ENCODE measurements at places on chromosomes 7 and 10.
A peak's percentile ranks its signal among the peaks of the same experiment; 100 is the strongest.

- peak; percentile 80 for DNase-seq
Observed at GRCh38 chr10:71234970-71235685, 22.8 kb downstream of the UNC5B start.

GRCh38 chr7:84336766-84337165 is 142.2 kb upstream of the SEMA3A start:
- peak; percentile 22 for DNase-seq

DNA sequence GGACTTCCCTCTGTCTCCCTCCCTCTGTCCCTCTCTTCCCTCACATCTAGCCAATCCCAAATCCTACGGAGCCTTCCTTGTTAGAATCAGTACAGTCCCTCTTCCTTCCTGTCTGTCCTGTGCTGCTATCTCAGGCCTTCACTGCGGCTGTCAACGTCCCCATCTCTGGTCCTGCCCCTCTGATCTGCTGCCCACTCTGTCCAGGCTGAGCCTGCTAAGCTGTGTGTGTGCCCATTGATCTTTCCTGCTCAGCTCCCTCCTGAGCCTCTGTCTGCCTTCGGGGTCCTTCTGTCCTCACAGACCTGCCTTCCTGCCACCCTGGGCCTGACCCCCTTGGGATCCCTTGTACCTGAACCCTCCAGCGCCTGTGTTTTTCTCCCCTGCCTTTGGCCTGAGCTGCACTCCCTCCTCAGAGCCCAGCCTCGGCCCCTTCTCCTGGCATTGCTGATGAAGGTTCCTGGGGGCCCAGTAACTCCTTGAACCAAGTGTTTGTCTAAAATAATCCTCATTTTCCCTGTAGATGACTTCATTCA is 182.1 kb upstream of the SHH start:
- no peak for DNase-seq

- no peak for DNase-seq
Observed at GRCh38 chr7:81780914-81781693, 11.3 kb upstream of the HGF start.

GRCh38 chr10:85863301-85864172 is 503.1 kb downstream of the GRID1 start:
- no peak for DNase-seq

- no peak for DNase-seq
Observed at GRCh38 chr7:150481186-150481920, 30.9 kb downstream of the GIMAP8 start.

- no peak for DNase-seq
Observed at GRCh38 chr7:82163586-82163985, 280.0 kb downstream of the CACNA2D1 start.

DNA sequence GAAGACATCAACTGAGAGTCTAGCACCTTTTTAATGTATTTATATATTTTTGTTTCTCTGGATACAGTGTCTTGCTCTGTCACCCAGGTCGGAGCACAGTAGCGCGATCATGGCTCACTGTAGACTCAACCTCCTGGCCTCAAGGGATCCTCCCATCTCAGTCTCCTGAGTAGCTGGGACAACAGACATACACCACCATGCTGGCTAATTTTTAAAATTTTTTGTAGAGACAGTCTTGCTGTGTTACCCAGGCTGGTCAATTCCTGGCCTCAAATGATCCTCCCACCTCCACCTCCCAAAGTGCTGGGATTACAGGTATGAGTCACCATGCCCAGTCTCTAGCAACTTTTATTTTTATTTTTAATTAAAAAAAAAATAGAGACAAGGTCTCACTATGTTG is 51.4 kb upstream of the ANLN start:
- DNase-seq = no peak

Data from astrocyte of the spinal cord (primary cell).